Stimulated activated CD4-positive, alpha-beta T cell treated with anti-CD3 and anti-CD28 coated beads, Interleukin-1b, Interleukin-23, amount 100 ng/mL, for 24 hours (primary cell): ENCODE measurements at places on chromosomes 2 and 18.

DNA sequence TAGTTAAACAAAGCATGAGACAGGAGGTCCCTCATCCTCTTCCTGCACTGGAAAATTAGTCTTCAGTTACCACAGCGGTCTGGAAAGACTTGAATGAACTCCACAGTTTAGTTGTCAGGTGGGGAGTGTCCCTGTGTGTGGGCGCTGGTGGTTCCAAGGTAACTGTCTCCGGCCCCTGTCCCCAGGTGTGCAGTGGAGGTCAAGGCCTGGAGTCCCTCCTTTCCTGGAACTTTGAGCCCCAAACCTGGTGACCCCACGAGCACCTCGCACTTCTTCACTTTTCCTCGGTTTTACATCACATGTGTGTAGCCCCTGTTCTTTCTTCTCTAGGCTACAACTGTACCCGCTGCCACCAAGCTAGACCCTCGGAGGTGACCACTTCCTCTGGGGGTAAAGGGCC is 28.0 kb upstream of the INHBB start:
- DNase-seq: no peak

GRCh38 chr2:126770466-126770865 is 114.5 kb downstream of the GYPC start:
- no peak for DNase-seq

- no peak for DNase-seq
Observed at GRCh38 chr2:200705305-200706041, 106.2 kb upstream of the BZW1 start.

DNA sequence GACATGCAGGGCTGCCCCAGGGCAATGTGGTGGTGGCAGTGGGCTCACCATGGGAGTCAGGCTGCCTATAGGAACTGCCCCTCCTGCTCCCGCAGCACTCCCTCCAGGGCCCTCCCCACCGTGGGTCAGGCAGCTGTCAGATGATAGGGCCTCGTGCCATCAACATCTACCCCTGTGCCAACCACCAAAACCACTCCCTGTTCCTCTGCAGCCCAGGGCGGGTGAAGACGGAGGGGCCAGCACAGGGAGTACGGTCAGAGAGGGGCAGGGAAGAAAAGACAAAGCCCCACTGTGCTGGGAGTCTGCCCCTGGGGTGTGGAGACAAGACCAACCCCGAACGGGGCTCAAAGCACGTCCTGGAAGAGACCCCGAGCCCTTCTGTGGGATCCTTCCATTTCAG is 97.4 kb downstream of the TNS1 start:
- no peak for DNase-seq
